ENCODE measurements at places on chromosomes 7 and 10.

GRCh38 chr10:128741180-128741579 lies 615.0 kb upstream of the MKI67 start:
- DNase-seq = no peak

GRCh38 chr10:95848841-95849240 lies 58.9 kb upstream of the CC2D2B start:
- no peak for DNase-seq

DNA sequence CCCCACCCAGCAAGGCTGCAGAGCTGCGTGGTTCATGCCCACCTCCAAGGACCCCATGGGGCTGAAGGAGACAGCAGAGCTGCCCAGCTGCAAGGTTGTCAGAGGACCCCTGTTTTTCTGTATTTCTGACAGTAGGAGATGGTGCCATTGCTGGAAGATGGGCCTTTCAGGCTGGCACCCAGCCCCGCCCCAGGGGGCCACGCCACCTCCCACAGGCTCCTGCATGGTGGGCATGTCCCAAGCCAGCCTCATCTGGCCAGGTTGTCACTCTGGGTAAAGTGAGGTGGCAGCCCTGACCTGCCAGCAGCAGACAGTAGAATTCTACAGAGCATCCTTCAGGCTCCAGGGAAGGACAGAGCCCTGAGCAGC lies 75.5 kb upstream of the RET start:
- DNase-seq = no peak

GRCh38 chr7:99976626-99977025 lies 795 bp upstream of the AZGP1 start:
- DNase-seq = no peak

DNA sequence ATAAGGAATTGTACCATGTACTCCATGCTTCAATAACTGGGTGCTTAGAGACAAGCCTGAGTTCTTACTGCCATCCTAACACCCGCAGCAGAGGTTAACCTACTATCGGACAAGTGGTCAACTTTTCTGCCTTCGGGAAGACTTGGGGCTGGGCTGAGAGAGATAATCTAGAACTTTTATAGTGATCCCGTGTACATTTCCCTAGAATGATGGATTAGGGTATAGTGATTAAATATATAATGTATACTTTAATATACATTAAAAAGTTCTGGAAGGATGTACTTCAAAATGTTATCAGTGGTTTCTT lies 12.2 kb upstream of the HNRNPF start:
- DNase-seq = no peak

DNA sequence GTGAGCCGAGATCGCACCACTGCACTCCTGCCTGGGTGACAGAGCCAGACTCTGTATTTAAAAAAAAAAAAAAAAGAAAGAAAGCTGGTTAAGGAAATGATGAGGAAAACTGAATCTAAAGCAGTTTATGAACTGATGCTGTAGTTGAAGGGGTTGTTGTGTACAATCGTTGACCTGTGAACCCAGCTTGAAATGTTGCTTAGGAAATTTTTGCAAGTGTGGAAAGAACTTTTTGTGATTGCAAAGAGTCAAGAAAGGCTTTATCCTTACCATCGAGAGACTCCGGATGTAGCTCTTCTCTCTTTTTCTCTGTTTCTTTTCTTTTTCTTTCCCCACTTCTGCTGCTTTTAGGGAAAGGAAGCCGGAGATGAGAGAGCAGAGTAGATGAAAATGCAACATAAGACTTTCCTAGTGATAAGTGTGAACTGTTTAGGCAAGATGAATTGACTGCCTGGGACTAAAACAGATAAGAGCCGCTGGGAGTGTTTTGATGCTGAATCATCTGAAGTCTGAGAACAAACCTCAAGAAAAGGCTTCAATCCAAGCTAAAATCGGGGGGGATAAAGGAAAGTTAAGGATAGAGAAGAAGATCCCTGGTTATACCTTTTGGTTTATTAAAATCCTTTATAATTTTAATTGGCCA lies 69.0 kb downstream of the TAF3 start:
- peak; percentile 45 for DNase-seq

DNA sequence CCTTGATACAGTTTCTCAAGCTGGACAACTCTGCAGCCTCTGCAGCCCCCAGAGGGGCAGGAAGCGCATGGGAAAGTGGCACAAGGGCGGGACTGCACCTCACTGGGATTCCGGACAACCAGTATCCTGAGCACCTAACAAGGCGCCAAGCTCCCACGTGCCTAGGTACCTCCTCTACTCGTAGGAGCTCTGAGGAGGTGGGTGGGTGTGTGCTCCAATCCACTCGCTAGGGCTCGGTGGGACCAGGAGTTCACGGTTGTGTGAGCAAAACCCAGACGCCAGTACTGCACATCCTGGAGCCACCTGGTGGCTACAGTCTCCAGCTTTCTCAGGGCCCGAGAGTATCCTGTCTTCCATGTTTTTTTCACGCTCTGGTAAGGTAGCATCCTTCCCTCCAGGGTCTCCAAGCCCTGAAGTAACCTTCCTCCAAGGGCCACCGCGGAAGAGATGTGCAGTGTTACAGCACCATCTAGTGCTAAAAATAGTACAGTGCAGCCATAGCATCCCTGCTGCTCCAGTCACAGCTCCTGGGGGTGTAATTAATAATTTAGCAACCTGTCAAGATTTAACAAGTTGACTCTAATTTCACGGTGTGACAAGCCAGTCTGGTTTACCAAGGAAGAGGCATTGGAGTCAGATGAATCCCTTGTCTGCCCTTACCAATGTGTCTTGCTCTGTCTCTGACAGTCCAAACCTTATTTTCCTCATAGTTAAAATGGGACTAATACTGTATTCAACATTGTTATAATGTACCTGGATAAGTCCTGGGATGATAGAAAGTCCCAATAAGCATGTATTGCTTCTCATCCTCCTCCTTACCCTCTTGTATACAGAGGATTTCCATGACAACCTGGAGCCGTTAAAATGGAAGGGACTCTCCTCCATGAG lies 70.4 kb downstream of the HERPUD2 start:
- no peak for DNase-seq

Data from non-pigmented ciliary epithelial cell (primary cell).